Activated CD8-positive, alpha-beta memory T cell treated with anti-CD3 and anti-CD28 coated beads for 36 hours (primary cell): ENCODE measurements at places on chromosomes 5 and 9. TPM values are rescaled to one million over a fixed set of nuclear protein-coding genes. Genes with fewer than 3 reads are reported as not detected.

Gene SLC25A2
- total RNA-seq = 0.19 TPM

Gene PLAA
- total RNA-seq = 41.3 TPM

Gene PANK3
- total RNA-seq = 54.0 TPM

Gene SLCO6A1
- not detected for total RNA-seq

Gene FAM81B
- total RNA-seq = not detected

Gene NPR3
- total RNA-seq = not detected

Gene CCL21
- not detected for total RNA-seq

Gene CMBL
- total RNA-seq = 3.0 TPM

Gene S1PR3
- 0.67 TPM for total RNA-seq

Gene NTMT1
- total RNA-seq = 76.9 TPM

Gene CA9
- 6.2 TPM for total RNA-seq

Gene P4HA2
- 18.3 TPM for total RNA-seq

Gene CD274
- total RNA-seq = 20.3 TPM

Gene NIM1K
- total RNA-seq = 1.4 TPM

Gene IFNA13
- total RNA-seq = not detected

Gene CDX1
- total RNA-seq = not detected

Gene OR13D1
- total RNA-seq = not detected

Gene TSSK1B
- total RNA-seq = not detected

Gene HNRNPAB
- 672 TPM for total RNA-seq

Gene ZNF618
- 0.36 TPM for total RNA-seq

Gene NUTM2F
- total RNA-seq = not detected

Gene TMEM245
- 32.0 TPM for total RNA-seq

Gene PCDHGA3
- total RNA-seq = not detected

Gene IRX1
- total RNA-seq = not detected

Gene SH3PXD2B
- total RNA-seq = 0.17 TPM

Gene FCN2
- total RNA-seq = not detected

Gene EDIL3
- total RNA-seq = not detected

Gene TMEM8B
- total RNA-seq = 2.2 TPM

Gene PCDHGB7
- not detected for total RNA-seq

Gene PRDM9
- not detected for total RNA-seq

Gene LCN1
- not detected for total RNA-seq

Gene REEP2
- 5.1 TPM for total RNA-seq

Gene HTR1A
- not detected for total RNA-seq

Gene ECM2
- total RNA-seq = not detected

Gene SPATA6L
- total RNA-seq = 0.34 TPM

Gene TRIP13
- 43.4 TPM for total RNA-seq

Gene ZNF483
- total RNA-seq = 2.1 TPM

Gene SLC25A48
- not detected for total RNA-seq

Gene IFNA2
- not detected for total RNA-seq

Gene PIP5KL1
- 2.5 TPM for total RNA-seq

Gene TMEM232
- total RNA-seq = 1.1 TPM

Gene CER1
- total RNA-seq = not detected

Gene INSL4
- not detected for total RNA-seq

Gene ALDH1A1
- not detected for total RNA-seq

Gene KIAA0825
- 1.3 TPM for total RNA-seq

Gene PCDHB14
- total RNA-seq = not detected

Gene TLE1
- not detected for total RNA-seq

Gene IFNK
- total RNA-seq = not detected

Gene PCDHGB1
- not detected for total RNA-seq

Gene FBLL1
- not detected for total RNA-seq

Gene STK32A
- not detected for total RNA-seq

Gene FOXD1
- total RNA-seq = 0.34 TPM

Gene TEX48
- not detected for total RNA-seq

Gene SEMA5A
- not detected for total RNA-seq

Gene GMCL2
- not detected for total RNA-seq

Gene BHMT2
- not detected for total RNA-seq

Gene IRX2
- not detected for total RNA-seq

Gene CMYA5
- total RNA-seq = 0.19 TPM

Gene TAS2R1
- not detected for total RNA-seq
